Stimulated activated CD4-positive, alpha-beta T cell treated with anti-CD3 and anti-CD28 coated beads, TNF-alpha, amount 100 ng/mL, for 24 hours (primary cell): ENCODE measurements at places on chromosomes 7 and 10.

- DNase-seq: no peak
Measured at GRCh38 chr10:110525349-110526260, 27.9 kb downstream of the DUSP5 start.

DNA sequence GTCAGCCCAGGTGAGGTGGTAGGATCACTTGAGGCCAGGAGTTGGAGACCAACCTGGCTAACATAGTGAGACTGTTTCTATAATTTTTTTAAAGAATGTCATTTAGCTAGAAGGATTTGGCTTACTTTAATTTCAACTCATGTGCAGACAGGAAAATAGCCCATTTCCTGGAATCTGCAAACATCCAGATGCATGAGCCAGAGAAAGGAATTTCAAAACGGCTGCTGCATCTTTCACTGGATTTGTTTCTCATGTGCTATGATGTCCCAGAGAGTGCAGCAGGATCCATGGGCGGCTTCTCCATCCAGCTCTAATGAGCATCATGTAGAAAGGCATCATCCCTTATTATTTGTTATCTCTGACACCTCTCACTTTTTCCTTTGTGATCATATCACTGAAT, 149.3 kb downstream of the GALNT17 start:
- DNase-seq: no peak

DNA sequence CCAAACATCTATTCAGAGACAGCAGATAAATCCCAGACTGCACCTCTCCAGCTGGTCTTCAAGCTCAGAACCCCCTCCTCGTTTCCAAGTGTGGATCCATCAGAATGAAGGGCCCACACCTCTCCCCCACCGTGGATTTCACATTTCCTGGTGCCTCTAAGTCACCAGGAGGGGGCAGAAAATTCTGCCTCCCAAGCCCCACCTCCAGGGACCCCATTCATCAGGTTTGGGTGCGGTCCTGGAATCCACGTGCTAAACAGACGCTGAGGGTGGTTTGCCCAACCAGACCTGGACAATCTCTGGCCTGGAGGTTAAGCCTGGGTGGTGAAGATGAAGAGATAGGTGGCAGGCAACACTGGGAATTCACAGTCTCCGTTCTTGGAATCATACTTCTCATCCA, 92.4 kb downstream of the WDR11 start:
- DNase-seq: no peak

- no peak for DNase-seq
Measured at GRCh38 chr10:63751836-63752235, 230.6 kb downstream of the REEP3 start.

- DNase-seq: no peak
Measured at GRCh38 chr7:132752431-132752830, 176.2 kb upstream of the PLXNA4 start.

- peak; percentile 29 for DNase-seq
Measured at GRCh38 chr7:151875942-151876898, 695 bp downstream of the PRKAG2 start.

DNA sequence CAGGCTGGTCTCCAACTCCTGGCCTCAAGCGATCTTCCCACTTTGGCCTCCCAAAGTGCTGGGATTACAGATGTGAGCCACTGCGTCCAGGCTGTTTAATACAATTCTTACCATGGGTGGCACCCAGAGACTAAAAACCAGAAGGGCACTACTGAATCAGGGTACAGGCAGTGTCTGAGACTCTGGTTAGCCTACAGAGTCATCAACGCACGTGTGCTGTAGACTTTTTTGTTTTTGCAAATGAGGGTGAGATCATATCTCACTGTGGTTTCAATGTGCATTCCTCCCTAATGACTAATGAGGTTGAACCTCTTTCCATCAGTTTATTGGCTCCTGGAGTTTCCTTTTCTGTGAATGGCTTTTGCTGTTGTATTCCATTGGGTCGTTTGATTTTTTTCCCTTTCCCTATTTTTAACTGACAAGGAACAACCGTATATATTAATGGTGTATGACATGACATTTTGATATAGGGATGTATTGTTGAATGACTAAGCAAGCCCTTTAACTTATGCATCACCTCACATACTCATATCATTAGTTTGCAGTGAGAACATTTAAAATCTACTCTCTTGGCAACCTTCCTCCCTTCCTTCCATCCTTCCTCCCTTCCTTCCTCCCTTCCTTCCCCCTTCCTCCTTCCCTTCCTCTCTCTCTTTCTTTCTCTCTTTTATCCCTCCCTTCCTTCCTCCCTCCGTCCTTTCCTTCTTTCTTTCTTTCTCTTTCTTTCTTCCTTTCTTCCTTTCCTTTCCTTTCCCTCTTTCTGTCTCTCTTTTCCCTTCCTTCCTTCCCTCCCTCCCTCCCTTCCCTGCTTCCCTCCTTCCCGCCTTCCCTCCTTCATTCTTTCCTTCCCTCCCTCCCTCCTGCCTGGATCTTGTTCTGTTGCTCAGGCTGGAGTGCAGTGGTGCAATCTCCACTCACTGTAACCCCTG, 9.3 kb upstream of the TMEM270 start:
- peak; percentile 22 for DNase-seq

GRCh38 chr10:14353291-14353913, 22.7 kb upstream of the FRMD4A start:
- no peak for DNase-seq

- DNase-seq: peak; percentile 41
Measured at GRCh38 chr7:107167483-107168232, 1.1 kb upstream of the HBP1 start.

DNA sequence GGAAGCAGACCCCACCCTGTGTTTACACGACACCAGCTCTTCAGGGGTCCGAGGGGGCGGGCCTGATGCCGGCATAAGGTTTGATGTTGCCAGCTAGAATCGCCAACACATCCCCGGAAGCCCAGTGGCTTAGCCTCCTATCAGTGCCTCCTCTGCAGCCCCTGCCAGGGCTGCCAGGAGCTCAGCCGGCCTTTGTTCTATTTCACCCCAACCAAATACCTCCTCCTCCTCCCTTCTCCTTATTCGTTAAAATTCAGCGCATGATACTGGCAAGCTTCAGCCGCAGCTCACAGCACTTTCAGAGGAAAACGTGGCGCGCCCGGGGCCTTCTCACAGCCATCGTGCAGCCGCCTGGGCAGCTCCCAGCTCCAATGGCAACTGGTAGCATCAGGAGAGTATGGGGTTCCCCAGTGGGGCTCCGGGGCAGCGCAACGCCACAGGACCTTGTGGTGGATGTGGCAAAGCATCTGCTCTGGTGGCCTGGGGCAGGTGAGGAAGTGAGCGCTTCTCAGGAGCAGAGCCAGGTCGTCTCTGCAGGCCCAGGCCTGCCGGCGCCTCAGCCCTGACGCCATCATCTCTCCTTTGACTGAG, 176.4 kb upstream of the RHEB start:
- no peak for DNase-seq

GRCh38 chr7:129295015-129295423, 70.2 kb downstream of the AHCYL2 start:
- no peak for DNase-seq

- DNase-seq: no peak
Measured at GRCh38 chr7:122429926-122430325, 125.4 kb upstream of the FEZF1 start.

GRCh38 chr10:70101668-70102067, 31.0 kb downstream of the AIFM2 start:
- DNase-seq: no peak

GRCh38 chr10:121975295-121976086, 474 bp upstream of the NSMCE4A start:
- DNase-seq: no peak

DNA sequence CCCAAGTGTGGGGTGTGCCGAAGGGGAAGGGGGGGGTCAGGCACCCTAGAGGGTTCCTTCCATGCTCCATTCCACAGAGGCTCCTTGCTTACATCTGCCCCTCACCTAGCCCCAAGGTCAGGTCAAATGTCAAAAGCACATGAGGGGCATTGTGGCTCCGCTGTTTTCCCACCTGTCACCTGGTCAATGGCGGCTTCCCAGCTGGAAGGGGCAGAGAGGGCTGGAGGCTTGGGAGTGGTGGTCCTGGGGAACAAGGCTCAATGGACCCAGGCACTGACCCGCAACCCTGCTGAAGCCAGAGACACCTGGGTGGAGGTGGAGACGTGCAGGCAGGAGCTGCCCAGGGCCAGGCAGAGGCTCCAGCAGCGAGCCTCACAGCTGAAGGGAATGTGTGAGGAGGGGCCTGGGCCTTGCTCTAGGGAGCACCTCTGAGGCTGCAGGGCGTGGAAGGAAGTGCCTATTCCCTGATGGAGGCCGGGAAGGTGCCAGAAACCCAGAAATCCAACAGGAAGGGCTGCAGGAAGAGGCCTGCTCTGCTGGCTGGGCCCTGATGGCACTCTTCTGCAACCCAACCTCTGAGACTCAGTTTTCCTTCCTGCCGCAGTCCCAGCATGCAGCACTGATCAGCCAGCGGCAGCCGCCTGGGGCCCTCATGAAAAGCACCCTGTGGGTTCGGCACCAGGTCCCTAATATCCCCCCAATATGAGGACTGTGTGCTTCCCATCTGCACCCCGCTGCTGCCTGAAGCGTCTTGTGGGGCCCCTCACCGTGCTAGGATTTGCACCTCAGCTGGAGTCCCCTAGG, 16.0 kb downstream of the RASGEF1A start:
- no peak for DNase-seq

DNA sequence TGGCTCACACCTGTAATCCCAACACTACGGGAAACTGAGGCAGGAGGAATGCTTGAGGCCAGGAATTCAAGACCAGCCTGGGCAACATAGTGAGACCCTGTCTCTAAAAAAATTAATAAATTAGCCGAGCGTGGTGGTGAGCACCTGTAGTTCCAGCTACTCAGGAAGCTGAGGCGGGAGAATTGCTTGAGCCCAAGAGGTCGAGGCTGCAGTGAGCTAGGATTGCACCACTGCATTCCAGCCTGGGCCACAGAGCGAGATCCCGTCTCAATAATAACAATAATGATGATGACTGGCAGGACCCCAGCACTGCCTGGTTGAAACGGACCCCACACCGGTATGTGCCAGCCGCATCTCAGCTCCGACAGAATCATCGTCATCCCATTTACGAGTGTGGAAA, 93.0 kb downstream of the ELFN1 start:
- DNase-seq: no peak

- DNase-seq: no peak
Measured at GRCh38 chr7:43851805-43852204, 17.5 kb downstream of the MRPS24 start.
